ENCODE measurements at places on chromosomes 13 and 19. TPM values are rescaled to one million over a fixed set of nuclear protein-coding genes. Genes with fewer than 3 reads are reported as not detected.

Gene C19orf18
- 0.98 TPM for total RNA-seq

Gene NBEA
- total RNA-seq: 5.2 TPM

Gene ZNF471
- 4.2 TPM for total RNA-seq

DNA sequence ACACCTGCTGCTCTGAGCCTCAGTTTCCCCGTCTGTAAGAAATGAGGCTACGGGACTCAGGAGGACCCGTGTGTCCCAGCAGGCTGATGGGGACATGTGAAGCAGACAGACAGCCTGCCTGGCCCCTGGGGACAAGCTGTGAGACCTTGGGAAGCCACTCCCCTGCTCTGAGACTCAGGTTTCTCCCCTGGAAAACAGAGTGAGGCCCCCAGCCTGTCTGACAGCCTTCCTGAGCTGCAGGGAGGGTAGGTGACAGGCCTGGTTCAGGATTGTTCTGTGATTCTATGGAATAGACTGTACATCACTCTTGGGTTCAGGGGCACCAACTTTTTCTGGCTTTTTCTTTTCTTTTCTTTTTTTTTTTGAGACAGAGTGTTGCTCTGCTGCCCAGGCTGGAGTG, 2.9 kb upstream of the NTF4 start:
- DNase-seq: no peak

DNA sequence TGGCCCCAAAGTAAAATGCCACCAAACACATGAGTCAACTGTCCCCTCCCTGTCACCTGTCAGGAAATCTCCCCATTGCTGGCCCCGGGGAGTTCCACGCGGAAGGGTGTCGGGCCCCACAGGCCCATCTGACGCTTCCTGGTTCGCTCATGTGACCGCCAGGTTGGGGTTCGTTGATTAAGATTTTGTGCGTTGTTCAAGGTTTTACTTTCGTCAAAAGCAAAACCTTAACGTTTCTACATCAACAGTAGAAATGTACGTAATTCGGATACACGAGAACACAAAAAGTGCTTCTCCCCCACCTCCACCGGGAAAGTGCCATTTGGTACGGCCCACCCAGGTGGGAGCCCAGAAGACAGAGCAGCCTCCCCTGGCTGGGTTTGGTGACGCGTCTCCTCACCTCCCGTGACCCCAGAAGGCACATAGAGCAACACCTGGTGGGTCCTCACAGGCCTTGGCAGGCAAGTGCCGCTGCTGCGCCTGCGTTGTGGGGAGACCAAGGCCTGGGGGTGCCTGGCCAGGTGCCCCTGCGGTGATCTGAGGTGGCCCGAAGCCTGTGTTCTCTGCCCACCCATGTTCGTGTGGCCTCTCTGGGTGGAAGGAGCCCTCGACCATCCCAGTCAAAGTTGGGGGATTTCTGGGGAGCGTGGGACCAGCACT, 161.6 kb downstream of the KDM4B start:
- DNase-seq: peak; percentile 13

DNA sequence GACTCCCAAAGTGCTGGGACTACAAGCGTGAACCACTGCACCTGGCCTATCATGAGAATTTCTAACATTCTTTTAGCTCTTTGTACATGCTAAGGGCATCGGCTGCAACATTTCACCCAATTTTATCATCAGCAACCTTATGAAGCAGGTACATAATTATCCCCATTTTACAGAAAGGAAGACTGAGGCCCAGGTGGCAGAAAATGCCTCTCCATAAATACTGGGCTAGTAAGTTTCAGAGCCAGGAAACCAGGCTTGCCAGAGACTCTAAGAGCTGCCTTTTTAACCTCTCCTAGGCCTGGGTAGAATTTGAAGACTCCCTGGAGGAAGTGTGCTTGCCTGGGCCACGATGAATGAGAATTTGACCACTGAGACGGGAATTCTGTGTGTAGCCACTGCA, 2.2 kb downstream of the ERCC2 start:
- no peak for DNase-seq

DNA sequence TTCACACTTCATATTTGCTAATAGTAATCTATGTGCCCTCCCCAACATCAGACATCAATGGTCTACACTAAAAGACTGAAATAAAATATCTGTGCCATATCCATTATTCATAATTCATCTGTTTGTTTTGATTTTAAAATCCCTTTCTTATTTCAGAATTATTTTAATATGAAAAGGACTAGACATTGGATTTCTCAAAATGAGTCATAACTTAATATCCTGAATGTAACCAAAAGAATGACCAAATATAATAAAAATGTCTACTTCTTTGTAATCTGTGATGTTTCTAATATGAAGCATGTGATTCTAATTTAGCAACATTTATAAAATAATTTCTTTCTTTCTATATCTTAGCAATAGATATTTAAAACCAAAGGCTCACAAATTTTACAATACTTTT, 64.9 kb downstream of the MZT1 start:
- DNase-seq: no peak

- DNase-seq: no peak
Measured at GRCh38 chr13:83378908-83379307, 503.4 kb downstream of the SLITRK1 start.

- DNase-seq: no peak
Measured at GRCh38 chr19:41928221-41928683, at the start of gene ERFL. Gene ERFL (minus strand): TSS chr19:41928449. CDS start chr19:41912919, 15,530 bp downstream.

GRCh38 chr13:92967923-92968322, 258.7 kb upstream of the GPC6 start:
- no peak for DNase-seq

DNA sequence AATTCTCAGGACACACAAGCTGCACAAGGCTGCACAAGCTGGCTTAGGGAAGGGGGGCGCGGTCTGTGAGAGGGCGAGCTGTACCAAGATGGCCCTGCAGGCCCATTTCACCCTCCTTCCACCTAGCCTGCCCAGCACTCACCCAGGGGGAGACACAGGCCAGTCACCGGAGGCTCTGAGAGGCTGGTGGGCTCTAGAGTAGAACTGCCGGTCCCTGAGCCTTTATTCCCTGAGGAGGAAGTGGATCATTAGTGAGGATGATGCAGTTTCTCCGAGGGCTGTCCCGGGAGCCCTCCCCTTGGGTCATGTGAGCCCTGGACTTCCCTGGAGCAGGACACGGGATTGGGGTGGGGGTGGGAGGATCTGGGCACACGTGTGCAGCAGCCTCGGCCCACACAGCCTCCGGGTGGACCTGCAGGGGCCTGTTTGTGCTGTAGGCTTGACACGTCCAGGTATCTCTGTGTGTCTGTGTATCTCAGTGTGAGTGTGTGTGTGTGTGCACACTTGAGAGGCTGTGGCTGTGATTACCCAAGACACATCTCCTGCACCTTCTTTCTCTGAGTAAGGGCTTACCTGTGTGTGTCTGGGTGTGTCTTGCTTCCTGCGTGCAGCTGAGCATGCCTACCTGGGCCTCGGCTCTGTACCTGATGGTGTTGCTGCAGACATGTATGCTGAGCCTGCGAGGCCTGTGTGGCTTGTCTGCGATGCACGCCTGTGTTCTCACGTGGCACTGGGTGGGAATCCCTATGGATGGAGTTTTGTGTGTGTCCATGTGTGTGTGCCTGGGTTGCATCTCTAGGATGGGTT, at the start of gene ACP5:
Gene ACP5, minus strand, starts transcription at position 195 of the 807 bp plus-strand sequence. CDS start 328 bp downstream, outside the sequence.
- DNase-seq: no peak
